ENCODE measurements at places on chromosomes 12 and 14.

DNA sequence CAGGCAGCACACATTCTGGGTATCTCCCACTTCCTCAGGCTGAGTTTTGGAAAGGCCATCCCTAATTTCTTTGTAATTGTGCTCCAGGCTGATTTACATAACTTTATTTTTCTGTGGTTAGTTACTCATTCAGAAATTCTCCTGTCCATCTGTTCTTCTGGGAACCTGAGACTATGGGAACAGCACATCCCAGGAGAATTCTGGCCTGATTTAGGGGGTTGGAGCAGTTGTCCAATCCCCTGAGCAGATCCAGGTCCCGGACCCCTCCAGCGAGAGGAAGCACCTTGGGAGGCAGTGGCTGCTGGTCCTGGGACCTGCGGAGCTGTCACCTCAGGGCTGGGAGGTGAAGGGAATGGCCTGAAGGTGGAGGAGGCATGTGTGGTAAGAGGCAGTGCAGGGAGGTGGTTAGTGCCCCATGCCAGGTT, 40.4 kb downstream of the TSPAN9 start:
- no peak for DNase-seq

DNA sequence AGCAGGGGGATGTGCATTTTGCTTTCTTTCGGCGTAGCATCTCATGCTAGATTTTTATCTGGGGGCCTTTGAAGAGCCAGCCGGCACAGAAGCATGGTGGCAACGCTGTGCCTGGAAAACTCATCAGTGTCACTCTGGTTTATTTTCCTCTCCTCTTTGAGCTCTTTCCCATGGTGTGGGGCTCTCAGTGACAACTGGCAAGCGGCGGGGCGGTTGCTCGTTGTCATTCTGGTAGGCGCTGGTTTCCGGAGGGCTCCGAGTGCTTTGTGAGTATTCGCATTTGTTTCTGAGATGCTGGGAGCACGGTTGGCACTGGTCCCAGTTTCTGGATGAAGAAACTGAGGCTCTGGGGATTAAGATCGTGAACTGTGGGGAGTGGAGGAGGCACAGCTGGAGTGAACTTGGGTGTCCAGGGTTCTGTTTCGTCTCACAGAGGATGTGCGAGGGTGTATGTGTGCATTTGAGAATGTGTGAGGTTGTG, 23.3 kb downstream of the TPCN1 start:
- no peak for DNase-seq

- peak; percentile 15 for DNase-seq
These were observed at the start of gene KCNJ8 for GRCh38 chr12:21774358-21775132. KCNJ8 (minus strand) TSS chr12:21774706; CDS start chr12:21773616, 1,090 bp downstream.

DNA sequence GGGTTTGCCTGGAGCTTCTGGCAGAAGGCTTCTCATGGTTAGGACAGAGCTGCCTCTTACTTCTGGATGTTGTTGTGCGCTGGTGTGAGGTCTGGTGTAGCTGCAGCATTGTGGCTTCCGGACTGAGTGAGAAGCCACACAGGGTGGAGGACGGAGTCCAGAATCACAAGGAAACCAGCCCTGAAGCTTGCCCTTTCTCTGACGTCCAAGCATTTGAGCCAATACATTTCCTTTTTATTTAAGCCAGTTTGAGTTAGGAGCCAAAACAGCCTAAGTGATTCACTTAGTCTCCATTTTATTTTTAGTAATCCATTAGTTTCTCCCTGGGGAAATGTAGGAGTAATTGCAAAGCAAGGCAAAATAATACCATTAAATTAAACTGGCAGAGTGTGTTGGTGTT, 402.4 kb upstream of the RGS6 start:
- no peak for DNase-seq

DNA sequence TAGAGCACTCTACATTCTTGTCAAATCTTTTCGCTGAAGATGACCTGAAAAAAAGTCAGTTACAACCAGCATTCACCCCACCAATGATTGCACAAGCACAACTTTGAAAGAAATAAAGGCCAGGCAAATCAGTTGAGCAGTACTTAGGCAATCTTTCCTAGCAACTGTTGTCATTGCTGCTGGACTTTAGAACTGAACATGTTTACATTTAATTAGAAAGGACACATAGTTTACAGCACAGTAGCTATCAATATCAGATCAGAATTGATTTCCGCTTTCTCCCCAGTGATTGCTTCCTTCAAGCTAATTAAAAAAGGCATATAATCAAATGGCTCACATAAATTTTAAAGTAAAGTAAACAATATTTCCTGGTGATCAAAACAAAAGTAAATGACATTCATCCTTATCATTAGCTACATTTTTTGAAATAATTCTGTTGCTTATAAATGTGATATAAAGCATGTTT, 128.4 kb downstream of the FOXA1 start:
- no peak for DNase-seq

DNA sequence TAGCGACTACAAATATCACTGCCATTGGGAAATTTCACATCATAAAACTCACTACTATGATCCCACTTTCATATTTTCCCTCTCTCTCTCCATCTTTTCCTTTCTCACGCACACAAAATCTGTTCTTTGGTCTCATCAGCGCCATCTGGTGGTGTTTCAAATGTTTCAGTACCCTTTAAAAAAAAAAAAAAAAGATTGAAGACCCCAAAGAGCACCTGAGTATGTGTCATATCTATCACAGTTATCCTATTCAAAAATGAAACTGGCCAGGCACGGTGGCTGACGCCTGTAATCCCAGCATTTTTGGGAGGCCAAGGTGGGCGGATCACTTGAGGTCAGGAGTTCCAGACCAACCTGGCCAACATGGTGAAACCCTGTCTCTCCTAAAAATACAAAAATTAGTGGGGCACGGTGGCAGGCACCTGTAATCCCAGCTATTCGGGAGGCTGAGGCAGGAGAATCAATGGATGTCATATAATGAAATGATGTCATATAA, 72.4 kb downstream of the TTC9 start:
- peak; percentile 44 for DNase-seq

- DNase-seq, result no peak
These were observed 138.7 kb downstream of the PHLDA1 start for GRCh38 chr12:75892731-75893408.

GRCh38 chr14:76639606-76640229, 121.5 kb upstream of the VASH1 start:
- DNase-seq, result no peak

GRCh38 chr14:104297313-104297704, 158.9 kb downstream of the KIF26A start:
- no peak for DNase-seq

DNA sequence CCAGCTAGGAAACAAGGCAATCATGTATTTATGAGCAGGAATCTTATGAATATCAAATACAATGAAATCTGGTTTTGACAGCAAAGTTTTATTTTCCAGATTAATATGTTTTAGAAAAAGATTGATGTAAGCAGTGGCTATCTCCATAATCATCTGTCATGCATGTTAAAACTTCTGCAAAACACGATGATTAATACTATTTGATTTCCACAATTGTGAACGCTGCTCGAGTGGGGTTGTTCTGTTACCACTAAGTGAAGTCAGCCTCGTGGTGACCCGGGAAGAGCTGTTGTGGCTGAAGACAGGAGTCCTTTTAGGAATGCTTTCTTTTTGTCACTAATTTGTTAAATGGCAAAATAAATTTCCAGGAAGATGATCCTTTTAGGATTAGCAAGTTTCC, 9.4 kb downstream of the CFAP251 start:
- DNase-seq, result no peak

GRCh38 chr12:103975368-103975767, 9.7 kb downstream of the TDG start:
- DNase-seq, result no peak

DNA sequence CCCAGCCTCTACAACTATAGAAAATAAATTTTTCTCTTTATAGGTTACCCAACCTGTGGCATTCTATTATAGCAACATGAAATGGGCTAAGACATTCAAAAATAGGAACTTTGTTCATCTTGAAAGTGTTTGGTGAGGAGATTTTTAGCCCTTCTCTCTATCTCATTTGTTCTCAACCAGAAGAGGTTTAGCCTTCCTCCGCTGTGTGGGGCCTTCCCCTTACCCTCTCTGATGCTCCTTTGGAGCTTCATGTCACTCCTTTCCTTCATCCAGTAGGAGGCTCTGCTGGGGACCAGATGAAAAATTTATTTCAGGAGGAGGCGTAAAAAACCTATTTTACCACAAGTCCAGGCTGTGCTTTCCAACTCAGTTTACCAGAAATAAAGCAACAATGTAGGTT, 94.1 kb downstream of the RTN1 start:
- no peak for DNase-seq

- no peak for DNase-seq
These were observed 13.8 kb upstream of the TMPRSS12 start for GRCh38 chr12:50828886-50829285.

GRCh38 chr14:37466003-37466622, 128.9 kb downstream of the FOXA1 start:
- DNase-seq, result no peak

GRCh38 chr14:53286301-53286700, 133.2 kb upstream of the DDHD1 start:
- no peak for DNase-seq

- DNase-seq, result no peak
These were observed 27.0 kb upstream of the FOXN3 start for GRCh38 chr14:89444044-89444443.

DNA sequence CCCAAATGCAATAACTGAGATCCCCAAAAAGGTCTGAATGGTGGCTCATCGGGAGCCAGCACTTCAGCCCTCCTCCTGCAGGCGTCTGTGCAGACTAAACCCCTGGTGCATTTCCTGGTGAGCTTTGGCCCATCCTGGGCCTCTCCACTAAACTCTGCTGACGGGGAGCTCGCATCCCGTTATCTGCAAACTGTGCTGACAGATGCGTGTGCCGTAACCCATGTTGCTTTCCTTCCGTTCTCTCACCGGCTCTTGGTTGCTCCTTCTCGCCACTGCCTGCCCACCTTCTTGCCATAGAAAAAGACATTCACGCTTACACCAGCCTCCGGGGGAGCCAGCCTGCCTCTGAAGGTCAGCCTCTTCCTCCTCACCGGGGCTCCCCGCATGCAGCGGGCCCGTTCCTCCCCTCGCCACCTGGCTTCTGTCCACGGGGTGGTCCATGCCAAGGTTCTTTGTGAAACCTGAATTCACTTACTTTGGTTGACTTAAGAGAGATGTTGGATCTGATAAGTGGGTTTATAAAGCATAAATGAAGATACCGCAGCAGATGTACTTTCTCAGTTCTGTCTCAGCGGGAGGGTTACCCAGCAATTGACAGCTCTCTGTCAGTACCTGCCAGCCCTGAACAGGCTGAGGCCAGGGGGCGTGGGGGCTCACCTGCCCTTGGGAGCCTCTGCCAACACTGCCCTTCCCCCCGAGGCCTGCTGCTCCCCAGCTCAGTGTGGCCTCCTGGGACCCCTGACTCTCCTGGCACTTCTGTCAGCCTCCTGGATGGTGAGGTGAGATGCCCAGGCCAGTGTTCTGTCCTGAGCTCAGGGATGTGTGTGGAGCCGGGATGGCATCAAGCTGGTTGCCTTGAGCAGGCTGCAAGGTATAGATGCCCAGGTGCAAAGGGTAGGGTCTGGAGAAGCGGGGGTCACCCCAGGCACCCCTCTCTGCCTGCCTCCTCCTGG, 14.2 kb downstream of the ZFYVE21 start:
- no peak for DNase-seq

DNA sequence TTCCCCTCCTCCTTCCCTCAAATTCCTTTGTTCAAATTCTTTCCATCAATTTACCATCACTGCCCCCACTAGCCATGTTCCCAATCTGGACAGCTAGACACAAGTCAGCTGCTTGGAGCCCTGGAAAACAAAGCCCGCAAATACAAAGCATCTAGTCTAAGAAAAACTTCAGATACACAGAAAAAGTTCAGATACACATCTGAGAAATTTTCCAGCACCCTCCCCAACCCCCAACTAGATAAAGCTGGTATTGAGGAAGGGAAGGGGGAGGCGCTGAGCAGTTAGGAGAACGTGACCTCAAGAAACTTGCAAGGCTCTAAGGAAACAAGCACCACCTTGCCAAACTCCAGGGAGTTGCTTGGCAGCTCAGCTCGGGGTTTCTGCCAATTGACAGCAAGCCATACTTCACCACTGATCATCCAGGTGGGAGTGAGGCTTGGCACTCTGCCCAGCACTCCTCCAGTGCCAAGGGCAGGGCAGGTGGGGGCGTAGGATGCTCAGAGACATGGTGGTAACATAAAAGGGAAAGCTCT, 5.1 kb upstream of the CNIH1 start:
- peak; percentile 37 for DNase-seq

DNA sequence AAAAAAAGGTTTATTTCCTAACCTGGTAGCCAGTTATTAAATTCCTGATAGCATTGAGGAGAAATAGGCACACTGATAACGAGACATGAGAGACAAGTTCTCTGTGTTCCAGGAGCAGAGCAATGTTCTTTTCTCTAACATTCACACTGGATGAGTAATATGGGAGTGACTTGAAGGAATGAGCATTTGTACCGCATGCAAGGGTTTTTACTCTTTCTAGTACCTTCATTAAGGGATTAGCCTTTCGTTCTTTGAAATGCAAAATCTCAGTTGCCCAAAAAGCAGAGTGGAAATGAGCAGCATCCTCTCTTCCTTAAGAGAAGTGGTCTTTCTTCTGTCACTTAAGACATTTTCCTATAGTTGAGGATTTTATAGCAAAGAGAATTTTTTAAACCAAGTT, 54.7 kb downstream of the FGD4 start:
- DNase-seq, result peak; percentile 98

GRCh38 chr12:45938566-45938965, 51.8 kb downstream of the SCAF11 start:
- DNase-seq, result no peak

DNA sequence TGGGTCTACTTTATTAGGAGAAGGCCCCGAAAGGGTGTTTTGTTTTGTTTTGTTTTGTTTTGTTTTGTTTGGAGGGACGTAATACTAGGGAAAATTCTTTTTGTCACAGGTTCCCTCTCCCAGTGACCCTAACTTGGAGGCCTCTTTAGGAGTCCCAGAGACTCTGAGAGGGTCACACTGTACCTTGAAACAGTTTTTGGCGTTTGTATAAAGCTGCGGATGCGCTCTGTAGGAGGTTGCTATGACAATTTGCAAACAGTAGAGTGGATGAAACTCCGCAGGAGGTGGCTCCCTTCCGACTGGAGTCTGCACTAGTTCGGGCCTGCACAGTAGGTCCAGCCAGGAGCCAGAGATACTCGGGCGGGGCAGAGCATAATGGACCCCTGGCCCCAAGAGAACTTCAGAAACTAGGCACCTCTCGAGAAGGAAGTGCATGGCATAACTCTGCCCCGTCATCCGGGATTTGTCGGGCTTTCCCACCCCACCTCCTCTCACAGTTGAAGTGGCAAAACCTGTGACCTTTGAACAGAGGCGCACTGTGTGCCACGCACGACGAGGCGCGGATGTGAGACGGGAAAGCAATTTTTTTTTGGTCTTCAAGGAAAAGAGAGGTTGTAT, 1.3 kb upstream of the DYRK2 start:
- peak; percentile 15 for DNase-seq

Measured in HAP-1 (cell line).